Stimulated activated CD4-positive, alpha-beta T cell treated with anti-CD3 and anti-CD28 coated beads, TNF-alpha, amount 100 ng/mL, for 4 hours (primary cell): ENCODE measurements at places on chromosomes 1 and 21.

GRCh38 chr21:26169061-26169610 lies 1.4 kb downstream of the APP start:
- DNase-seq = peak; percentile 2

GRCh38 chr1:196115646-196116045 lies 492.6 kb downstream of the KCNT2 start:
- DNase-seq = no peak

GRCh38 chr1:57272150-57272549 lies 151.7 kb downstream of the DAB1 start:
- DNase-seq = no peak

GRCh38 chr1:230090194-230090711 lies 23.2 kb downstream of the GALNT2 start:
- no peak for DNase-seq

- no peak for DNase-seq
These were observed 707.2 kb upstream of the ADAMTS5 start for GRCh38 chr21:27674041-27674615.

GRCh38 chr1:113479713-113480676 lies 89.7 kb downstream of the MAGI3 start:
- no peak for DNase-seq

DNA sequence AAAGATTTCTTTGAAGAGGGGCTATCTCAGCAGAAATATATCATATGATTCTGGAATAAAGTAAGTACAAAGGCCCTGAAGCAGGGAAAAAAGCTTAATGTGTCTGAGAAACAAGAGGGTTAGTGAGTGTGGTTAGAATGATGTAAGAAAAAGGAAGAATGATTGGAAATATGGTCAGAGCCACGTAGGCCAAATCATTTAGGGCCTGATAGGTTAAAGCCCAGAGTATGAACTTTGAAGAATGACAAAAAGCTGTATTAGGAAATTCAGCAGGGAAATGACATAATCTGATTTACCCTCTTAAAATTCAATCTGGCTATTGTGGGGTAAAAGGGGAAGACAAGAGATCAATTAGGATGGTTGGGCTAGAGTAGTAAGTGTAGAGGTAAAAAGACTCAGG lies 69.0 kb upstream of the MUTYH start:
- DNase-seq = no peak
